Stimulated activated CD8-positive, alpha-beta memory T cell treated with anti-CD3 and anti-CD28 coated beads, Interleukin-15, amount 100 ng/mL, for 4 hours (primary cell): ENCODE measurements at places on chromosomes 6 and 20.
A peak's percentile ranks its signal among the peaks of the same experiment; 100 is the strongest.

DNA sequence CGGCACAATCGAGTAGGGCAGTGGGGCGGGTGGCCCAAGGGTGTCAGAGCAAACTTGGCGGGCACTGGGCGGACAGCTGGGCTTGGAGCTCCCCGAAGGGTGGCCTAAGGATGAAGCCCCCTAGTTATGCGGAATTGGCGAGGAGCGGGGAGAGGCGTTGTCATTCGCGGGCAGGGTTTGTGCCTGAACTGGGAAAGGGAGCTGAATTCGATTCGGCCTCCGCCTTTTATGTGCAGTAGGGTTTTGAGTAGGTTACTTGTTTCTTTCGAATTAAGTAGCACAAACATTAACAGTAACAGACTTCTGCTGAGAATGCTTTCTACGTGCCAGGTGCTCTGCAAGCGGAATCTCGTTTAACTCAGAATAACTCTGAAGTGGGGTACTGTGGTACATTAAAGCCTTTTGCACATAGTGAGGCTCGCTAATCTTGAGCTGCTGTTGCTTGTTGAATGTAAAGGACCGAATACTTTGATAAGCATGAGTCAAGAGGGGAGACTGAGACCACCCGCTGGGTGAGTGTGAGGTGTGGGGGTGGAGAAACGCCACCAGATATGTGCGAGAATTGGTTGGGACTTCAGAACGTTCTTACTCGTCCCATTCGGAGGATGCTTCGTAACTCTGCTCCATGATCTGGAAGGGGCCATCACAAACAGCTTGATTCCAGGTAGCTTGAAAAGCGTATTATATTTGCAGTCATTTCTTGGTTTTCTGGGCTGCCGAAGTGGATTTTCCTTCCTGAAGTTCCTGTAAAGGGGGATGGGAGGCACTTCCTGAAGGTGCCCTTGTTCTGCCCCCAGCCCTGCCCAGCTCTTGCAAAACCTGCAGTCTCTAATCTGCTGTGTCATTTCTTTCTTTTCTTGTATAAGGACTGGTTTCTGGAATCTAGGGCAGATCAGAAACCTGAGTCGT lies 833 bp downstream of the RAB5IF start:
- no peak for DNase-seq

- no peak for DNase-seq
Measured at GRCh38 chr6:46129291-46129628, 529 bp upstream of the ENPP4 start.

- no peak for DNase-seq
Measured at GRCh38 chr6:6401401-6401800, 80.9 kb upstream of the F13A1 start.

- no peak for DNase-seq
Measured at GRCh38 chr6:169070506-169071176, 183.0 kb downstream of the THBS2 start.

GRCh38 chr6:166258854-166259276 lies 49.3 kb downstream of the PRR18 start:
- no peak for DNase-seq

GRCh38 chr6:9921366-9921765 lies 493.5 kb downstream of the TFAP2A start:
- no peak for DNase-seq

DNA sequence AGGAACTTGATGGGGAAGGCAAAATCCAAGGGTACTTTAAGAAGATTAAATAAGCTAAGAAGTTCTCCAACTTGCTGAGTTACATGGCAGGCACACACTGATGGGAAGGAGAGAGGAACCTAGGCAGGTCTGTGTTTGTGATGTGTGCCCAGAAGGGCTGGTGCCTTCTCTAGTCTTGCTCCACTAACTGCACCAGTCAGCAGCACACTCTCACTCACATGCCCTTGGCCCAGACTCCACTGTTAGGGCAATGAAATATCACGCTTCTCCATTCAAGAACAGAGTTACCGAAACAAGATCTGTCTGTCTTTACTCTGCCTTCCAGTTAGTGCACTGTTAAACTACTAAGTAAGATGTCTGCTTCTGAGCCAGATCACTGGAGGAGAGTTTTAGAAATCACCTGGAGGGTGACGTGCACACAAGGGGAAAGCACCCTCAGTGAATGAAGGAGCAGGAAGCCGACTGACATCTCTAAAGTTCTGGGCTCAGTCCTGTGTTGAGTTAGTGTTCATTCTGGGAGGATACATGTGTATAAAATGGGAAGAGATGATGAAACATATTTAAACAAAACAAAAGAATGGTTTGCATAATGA lies 251.1 kb downstream of the FOXC1 start:
- no peak for DNase-seq

GRCh38 chr20:25178563-25179438 lies 16.7 kb upstream of the ENTPD6 start:
- no peak for DNase-seq

- no peak for DNase-seq
Measured at GRCh38 chr6:46015119-46015968, at the start of gene CLIC5. Gene CLIC5, minus strand, starts transcription at chr6:46015860. Its CDS starts 318 bp downstream, at chr6:46015542.

- DNase-seq = no peak
Measured at GRCh38 chr6:38213251-38213658, 393.7 kb downstream of the ZFAND3 start.

- no peak for DNase-seq
Measured at GRCh38 chr6:147161974-147162495, 42.2 kb upstream of the STXBP5 start.

- no peak for DNase-seq
Measured at GRCh38 chr20:22776369-22776768, 192.0 kb upstream of the FOXA2 start.

GRCh38 chr20:24816907-24817306 lies 132.2 kb upstream of the CST7 start:
- no peak for DNase-seq

DNA sequence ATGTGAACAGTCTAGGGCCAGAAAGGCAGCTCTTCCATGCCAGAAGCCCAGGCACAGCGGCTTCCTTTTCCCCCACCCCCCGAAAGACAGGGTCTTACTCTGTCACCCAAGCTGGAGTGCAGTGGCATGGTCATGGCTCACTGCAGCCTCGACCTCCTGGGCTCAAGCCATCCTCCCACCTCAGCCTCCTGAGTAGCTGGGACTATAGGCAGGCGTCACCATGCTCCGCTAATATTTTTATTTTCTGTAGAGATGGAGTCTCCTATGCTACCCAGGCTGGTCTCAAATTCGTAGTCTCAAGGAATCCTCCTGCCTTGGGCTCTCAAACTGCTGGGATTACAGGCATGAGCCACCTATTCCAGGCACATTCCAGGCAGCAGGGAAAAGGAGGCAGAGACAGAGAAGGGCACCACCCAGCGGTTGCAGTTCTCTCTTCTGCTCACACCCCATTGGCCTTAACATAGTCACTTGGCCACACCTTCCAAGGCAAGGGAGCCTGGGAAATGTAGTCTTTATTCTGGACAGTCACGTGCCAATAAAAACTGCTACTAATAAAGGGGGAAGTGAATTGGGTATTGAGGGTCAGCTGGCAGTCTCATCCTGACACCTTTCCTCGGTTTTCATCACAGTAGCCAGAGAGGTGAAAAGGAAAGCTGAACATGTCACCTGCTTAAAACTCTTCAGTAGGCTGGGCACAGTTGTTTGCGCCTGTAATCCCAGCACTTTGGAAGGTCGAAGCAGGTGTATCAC lies 205.9 kb downstream of the ZMYND8 start:
- no peak for DNase-seq

GRCh38 chr6:34150766-34151165 lies 4.9 kb upstream of the GRM4 start:
- DNase-seq = no peak

GRCh38 chr6:156791320-156791850 lies 14.2 kb downstream of the ARID1B start:
- DNase-seq = no peak

- DNase-seq = no peak
Measured at GRCh38 chr6:31586599-31587281, 663 bp downstream of the LST1 start.

DNA sequence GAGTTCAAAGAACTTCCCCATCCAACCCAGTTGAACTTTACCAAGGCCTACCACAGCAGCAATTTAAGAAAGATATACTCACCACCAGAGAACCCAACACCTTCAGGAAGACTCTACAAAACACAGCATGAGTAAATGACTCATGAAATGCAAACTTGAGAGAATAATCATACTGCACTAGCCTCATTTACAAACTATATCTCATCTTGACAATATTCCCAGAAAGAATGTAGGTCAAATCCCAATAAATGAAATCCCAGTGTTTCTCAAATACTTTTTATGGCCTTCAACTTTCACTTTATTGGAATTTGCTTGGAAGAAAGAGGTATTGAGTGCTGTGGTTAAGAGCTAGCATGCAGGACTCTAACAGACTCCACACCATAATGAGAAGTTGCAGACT lies 60.0 kb downstream of the FYN start:
- DNase-seq = no peak

GRCh38 chr6:131015630-131016263 lies 47.3 kb downstream of the EPB41L2 start:
- DNase-seq = no peak

DNA sequence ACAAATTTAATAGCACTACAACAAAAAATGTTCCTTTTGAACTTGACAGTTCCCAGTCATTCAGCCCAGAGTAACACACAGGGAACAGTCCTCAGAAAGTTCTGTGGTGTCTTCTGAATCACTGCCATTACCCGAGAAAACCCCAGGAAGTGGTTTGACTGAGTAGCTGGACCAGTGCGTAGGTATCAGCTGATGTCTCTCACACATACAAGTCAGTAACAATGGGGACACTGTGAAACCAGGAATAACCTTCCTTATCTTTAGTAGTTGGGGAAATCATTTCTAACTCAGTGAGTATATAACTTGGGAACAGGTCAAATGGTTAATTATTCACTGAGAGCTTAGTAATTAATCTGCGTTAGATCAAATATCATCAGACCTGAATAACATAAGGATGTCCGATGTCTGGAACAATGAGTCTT lies 73.1 kb downstream of the HIVEP2 start:
- DNase-seq = no peak

GRCh38 chr6:51029561-51029960 lies 210.9 kb downstream of the TFAP2B start:
- DNase-seq = no peak

GRCh38 chr6:4670824-4671409 lies 105.3 kb upstream of the CDYL start:
- DNase-seq = no peak

- DNase-seq = no peak
Measured at GRCh38 chr20:46558511-46558959, 8.1 kb upstream of the OCSTAMP start.

DNA sequence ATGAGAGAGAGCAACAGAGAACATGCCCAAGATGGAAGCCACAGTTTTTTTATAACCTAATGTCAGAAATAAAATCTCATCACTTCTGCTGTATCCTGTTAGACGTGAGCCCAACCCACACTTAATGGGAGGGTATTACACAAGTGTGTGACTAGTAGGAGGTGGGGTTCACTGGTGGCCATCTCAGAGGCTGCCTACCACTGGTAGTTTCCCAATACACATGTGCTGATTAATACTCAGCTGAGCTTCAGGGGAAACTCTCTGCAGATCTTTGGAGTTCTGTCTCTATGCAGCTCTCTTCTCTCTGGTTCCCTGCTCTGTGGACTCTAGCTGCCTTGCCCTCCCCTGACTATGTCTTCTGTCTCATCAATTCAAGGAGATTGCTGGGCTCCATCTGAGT lies 35.7 kb downstream of the CNBD2 start:
- no peak for DNase-seq

GRCh38 chr20:46787991-46788762 lies 78.7 kb downstream of the SLC2A10 start:
- no peak for DNase-seq

- no peak for DNase-seq
Measured at GRCh38 chr6:164756142-164756541, 553.3 kb downstream of the C6orf118 start.

DNA sequence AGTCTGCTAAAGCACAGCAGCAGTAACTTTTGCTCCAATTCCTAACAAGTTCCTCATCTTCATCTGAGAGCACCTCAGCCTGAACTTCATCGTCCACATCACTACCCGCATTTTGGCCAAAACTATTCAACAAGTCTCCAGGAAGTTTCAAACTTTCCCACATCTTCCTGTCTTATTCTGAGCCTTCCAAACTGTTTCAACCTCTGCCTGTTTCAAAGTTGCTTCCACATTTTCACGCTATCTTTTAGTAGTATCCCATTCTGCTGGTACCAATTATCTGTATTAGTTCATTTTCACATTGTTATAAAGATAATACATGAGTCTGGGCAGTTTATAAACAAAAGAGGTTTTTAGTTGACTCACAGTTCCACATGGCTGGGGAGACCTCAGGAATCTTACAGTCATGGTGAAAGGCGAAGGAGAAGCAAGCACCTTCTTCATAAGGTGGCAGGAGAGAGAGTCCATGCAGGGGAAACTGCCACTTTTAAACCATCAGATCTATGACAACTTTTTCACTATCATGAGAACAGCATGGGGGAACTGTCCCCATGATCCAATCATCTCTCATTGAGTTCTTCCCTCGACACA lies 99.4 kb upstream of the GRIK2 start:
- no peak for DNase-seq

DNA sequence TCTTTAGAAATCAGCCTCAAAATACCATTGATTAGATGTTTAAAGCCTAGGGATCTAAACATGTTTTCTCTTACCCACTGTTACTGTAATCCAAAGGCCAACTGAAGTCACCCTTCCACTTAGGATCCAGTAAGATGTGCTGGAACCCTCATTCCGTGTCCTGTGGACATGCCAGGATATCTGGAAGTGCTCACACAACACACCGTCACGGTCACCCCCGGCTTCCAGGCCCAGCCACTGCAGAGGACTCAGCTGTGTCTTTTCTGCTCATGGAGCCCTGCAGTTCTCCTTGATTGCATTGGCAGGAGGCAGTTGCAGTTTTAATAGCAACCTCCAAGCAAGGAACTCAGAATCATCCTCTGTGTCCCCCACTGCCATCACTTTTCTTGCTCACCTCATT lies 93.3 kb downstream of the CAP2 start:
- DNase-seq = no peak

- DNase-seq = no peak
Measured at GRCh38 chr20:39473536-39473935, 511.4 kb downstream of the DHX35 start.

GRCh38 chr6:84515067-84515466 lies 249.3 kb downstream of the TBX18 start:
- no peak for DNase-seq

DNA sequence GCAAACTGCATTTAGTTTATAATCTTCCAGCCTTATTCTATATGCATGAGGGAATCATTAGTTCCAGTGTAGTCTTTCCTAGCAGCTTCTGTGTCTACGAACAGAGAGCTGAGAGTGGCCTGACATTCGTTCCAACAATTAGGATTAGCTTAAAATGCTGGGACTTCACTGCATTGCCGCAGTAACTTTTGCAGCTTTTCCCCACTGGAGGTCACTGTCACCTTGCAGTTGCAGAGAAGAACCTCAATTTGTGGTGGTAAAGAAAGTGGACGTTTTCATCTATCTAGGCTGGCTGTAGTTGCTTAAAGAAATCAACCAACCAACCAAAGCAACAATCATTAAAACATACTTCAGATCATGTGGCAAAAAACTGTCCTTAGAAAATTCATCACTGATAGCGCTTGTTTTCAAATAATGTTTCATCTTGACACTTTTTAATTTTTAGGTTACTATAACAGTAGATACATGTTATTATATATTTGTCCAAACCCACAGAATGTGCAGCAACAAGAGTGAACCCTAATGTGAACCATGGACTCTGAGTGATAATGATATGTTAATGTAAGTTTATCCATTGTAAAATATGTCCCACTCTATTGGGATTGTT lies 12.2 kb downstream of the MYLK4 start:
- DNase-seq = peak; percentile 27
